Endothelial cell of umbilical vein (primary cell): ENCODE measurements at places on chromosomes 12 and 14. TPM values are rescaled to one million over a fixed set of nuclear protein-coding genes. Genes with fewer than 3 reads are reported as not detected.

The KRT2 gene
- not detected in 2 replicates for total RNA-seq

DNA sequence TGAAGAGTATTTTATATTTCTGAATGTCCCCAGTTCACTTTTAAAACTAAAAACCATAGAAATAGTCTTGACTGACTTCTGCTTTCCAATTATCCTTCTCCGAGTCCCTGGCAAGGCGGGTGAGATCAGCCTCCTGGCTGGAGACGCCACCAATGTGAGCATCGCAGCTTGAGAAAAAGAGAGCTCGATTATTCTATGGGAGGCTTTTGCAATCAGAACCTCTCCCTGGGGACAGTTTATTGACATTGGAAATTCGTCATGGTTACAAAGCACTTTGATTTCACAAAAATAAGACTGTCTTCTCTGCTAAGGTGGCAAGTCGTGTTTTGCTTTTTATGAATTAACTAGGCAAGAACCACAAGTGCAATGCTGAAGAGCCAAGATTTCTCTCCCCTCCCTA, 23.6 kb upstream of the GPHB5 start:
- DNase-seq: no peak

DNA sequence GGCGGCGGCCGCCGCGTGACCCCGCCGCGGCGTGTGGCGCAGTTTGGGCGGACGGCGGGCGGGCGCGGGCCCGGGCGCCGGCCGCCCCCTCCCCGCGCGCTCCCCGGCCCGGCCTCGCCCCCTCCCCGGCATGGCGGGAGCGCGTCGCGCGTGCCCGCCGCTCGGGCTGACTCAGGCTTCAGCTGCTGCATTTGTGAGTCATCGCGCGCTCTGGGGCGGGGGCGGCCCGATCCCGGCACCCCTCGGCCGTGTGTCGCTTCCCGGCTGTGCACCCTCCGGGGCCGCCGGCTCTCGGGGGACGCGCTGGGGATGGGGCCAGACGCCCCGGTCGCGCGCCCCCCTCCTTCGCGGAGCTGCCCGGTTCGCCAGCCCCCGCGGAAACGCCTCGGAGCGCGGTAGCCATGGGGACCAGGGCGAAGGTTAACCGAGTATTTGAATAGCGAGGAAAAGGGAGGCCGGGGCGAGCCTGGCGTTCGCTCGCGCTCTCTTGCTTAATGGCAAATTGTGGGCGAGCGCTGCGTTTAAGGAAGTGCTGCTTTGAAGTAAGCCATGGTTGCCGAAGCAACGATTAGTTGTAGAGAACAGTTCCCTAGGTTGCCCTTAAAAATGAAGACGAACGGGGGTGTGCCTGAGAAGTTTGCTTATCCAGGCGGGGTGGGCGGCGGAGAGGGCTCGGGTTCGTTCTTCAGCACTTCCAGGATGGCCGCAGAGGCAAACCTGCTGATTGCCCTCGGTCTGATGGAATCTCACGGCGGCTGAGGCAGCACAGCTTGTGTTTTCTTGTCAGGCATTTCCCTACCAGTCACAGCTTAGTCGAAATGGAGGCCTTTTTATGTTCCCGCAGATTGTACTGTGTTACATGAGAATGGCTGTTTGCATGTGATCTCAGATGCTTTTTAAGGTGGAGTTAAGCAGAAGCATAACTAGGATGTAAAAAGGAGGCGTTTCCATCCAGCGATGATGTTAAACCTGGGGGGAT, 896 bp downstream of the EIF5 start:
- DNase-seq: peak; percentile 76

DNA sequence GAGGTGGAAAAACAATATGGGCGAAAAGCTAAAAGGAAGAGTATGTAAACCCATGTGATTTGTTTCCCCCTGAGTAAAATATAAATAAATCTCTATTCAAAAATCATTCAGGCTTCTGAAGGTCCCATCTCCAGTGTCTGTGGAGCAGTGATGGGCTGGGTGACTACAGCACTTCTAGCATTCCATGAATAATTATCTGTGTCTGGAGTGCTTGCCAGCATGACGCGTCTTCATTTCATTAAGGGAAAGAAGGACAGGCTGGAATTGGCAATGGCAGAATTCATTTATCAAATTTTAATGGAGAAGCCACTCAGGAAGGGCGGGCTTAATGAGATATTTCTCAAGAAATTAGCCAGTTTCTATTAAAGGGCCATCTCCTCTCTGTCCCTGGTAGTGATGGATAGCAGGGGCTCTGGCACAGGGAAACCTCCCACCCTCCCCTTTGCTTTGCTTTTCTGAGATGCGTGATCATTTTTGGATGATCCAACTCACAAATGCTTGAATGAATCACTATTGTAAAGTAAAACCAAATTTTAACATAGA, 916.3 kb upstream of the SEL1L start:
- DNase-seq: no peak

DNA sequence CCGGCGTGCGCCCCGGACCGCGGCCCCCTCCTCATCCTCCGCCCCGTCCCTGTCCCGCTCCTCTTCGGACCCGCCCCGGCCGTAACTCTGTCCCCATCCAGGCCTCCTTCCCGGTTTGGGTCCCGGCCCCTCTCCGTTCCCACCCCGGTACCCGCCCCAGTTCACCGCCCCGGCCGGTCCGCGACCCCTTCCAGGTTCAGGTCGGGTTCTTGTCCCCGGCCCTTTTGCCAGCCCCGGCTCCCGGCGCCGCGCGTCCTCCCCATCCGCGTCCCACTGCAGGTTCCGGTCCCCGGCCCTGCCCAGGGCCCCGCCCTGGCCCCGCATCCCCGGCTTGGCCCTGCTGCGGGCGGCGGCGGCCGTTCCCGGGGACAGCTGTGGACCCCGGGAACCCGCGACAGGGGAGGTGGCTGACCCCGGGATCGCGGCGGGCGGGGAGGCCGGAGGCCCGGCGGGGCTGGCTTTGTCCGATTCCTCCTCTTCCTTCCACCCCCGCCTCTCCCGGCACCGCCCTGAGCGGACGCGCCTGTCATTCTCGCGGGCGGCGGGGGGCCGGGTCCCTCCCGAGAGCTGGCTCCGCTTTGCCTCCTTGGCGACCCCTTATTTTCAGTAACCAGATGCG, 601 bp downstream of the KLC1 start:
- DNase-seq: no peak

DNA sequence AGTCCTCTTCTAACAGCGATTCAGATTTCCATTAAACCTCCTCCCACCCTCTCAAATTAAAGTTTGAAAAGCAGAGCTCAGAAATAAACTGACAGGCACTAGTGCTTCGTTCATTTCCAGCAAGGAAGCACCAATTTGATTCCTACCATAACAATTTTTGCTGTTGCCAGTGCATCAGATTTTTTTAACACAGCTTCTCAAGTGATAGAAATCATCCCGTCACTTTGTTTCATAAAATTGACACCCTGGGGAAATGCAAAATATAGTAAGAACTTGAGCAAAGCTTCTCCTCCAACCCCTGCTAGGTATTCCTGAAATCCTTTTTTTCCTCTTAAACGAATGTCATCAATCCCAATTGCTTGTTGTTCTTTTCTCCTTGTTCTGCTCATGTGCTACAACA, 332.1 kb downstream of the FOXG1 start:
- no peak for DNase-seq

DNA sequence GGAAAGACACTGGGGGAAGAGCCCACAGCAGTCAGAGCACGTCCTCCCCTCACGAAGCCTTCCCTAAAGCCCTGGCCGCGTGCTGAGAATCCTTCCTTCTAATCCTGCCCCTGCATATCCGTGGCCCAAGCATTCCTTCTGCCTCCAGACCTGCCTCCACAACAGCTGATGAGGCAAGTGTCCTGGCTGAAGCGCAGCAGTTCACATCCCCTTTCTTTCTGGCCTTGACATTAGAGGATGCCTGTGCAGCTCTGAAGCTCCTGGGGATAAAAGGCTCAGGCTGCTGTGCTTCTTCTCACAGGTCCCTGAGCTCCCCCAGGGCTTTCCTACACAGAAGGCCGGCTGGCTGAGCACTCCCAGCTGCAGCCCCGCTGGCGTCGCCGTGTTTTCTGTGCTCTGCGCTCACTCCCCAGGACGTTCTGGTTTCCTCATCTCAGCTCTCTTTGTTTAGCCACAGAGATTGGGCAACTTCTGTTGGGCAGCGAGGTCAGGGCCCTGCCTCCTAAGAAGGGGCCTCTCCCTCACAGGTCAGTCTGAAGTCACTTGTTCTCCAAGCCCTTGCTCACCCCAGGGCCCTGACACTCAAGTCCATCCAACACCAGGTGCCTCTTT, 45.8 kb downstream of the NINJ2 start:
- peak; percentile 19 for DNase-seq
